ENCODE measurements at places on chromosomes 3 and 15. TPM values are rescaled to one million over a fixed set of nuclear protein-coding genes. Genes with fewer than 3 reads are reported as not detected.

DNA sequence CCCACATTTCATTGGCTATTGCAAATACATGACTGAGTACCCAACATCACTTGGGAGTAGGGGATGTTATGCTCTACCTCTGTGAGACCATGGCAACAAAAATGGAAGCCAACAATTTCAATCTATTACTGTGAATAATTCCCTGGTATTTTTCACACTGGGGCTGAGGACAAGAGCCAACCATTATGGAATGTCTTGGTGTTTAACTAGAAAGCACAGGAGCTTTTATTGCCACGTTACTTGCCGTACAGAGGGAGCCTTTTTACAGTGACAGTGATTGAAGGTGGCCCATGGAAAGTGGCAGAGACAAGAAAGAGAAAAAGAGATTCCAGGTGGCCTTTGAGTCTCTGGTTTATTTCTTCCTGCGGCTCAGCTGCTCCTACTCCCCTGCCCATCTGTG lies 105.7 kb upstream of the TBC1D5 start:
- H3K4me3 ChIP-seq, result no peak overlapping the region
- no peaks in the 10 kb centered on the region for H3K27me3 ChIP-seq
- no peak for DNase-seq
- H3K36me3 ChIP-seq, result no peaks in the 10 kb centered on the region
- H3K27ac ChIP-seq, result no peak overlapping the region
- no peaks in the 10 kb centered on the region for H3K4me1 ChIP-seq

DNA sequence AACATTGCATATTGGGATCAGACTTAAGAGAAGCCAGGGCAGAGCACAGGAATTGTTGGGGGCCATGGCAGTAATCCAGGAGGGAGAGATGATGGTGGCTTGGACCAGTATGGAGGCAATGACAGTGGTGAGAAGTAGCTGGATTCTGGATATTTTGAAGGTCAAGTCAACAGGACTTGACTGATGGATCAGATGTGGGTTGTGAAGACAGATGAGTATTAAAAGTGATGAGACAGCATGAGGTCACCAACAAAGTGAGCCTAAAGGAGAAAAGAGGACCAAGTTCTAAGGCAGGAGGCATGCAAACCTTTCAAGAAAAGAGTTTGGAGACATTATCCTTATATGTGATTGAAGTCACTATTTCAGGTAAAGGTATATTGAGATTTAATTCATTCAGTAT lies 56.6 kb upstream of the TIPARP start:
- no peaks in the 10 kb centered on the region for H3K4me1 ChIP-seq
- H3K27ac ChIP-seq, result no peak overlapping the region
- H3K36me3 ChIP-seq, result no peaks in the 10 kb centered on the region
- no peak for DNase-seq

- H3K36me3 ChIP-seq, result no peaks in the 10 kb centered on the region
- no peaks in the 10 kb centered on the region for H3K4me1 ChIP-seq
- no peaks in the 10 kb centered on the region for H3K27me3 ChIP-seq
- H3K4me3 ChIP-seq, result no peak overlapping the region
Measured at GRCh38 chr3:30189900-30190299, 416.5 kb upstream of the TGFBR2 start.

The CA12 gene
- 0.08 TPM for total RNA-seq

GRCh38 chr15:42798802-42799201 lies 61.9 kb upstream of the CDAN1 start:
- H3K27ac ChIP-seq, result no peak overlapping the region
- peaks cover 3% of the 10 kb centered on the region for H3K36me3 ChIP-seq
- H3K4me1 ChIP-seq, result no peaks in the 10 kb centered on the region
- H3K4me3 ChIP-seq, result no peak overlapping the region
- DNase-seq, result no peak

The ANKRD34C gene
- not detected for total RNA-seq

The DUOX1 gene
- not detected for total RNA-seq

DNA sequence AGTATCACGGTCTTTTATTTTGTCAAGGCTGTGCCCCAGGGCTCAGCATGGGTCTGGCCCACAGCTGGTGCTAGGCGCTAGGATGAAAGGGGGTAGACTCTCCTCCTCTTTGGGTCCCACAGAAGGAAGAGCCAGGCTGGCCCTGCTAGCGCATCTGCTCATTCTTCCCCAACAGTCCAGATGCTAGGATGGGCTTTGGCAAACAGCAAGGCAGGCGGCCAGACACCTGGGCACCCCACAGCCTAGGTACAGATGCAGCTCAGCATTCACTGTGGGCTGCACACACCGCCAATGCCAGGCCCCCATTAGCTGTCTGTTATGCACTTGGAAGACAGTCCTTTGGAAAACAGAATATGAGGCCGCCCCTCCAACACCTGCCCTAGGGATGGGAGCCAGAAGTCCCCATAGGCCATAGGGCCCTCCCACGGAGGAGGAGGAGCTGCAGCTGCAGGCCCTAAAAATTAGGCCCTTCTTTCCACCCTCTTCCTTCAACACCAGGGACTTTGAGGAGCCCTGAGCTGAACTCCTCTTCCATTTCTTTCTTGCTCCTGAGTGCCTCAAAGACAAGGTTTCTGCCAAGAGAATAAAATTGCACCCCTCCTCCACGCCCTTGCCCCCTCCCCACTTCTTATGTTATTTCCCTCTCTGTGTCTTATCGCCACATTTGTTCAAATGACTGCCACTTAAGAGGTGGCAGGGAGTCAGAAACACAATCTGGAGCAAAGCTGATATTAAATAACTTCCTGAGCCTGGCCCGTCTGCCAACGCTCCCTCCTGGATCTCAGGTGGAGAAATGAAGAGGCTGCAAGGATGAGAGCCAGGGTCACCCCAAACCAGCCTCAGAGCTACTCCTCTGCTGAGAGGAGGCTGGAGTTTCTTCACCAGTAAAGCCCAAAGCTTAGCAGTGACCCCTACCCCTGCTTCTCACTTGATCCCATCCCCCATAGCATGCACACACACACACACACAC lies 13.7 kb downstream of the NTRK3 start:
- H3K4me1 ChIP-seq, result no peaks in the 10 kb centered on the region
- H3K36me3 ChIP-seq, result no peaks in the 10 kb centered on the region
- H3K4me3 ChIP-seq, result no peak overlapping the region
- H3K27me3 ChIP-seq, result no peaks in the 10 kb centered on the region

GRCh38 chr15:39511916-39512260 lies 69.0 kb upstream of the THBS1 start:
- no peaks in the 10 kb centered on the region for H3K27me3 ChIP-seq
- H3K36me3 ChIP-seq, result no peaks in the 10 kb centered on the region
- H3K4me1 ChIP-seq, result no peaks in the 10 kb centered on the region
- DNase-seq, result no peak
- H3K27ac ChIP-seq, result no peak overlapping the region

The IQCH gene
- total RNA-seq, result 1.6 TPM

- H3K27me3 ChIP-seq, result no peaks in the 10 kb centered on the region
- H3K27ac ChIP-seq, result no peak overlapping the region
- no peak for DNase-seq
- no peak overlapping the region for H3K4me3 ChIP-seq
- H3K36me3 ChIP-seq, result peaks cover 72% of the 10 kb centered on the region
Measured at GRCh38 chr3:42639192-42639591, 14.3 kb upstream of the ZBTB47 start.

The STAC gene
- 0.56 TPM for total RNA-seq

GRCh38 chr15:79004336-79004735 lies 59.5 kb upstream of the CTSH start:
- H3K27ac ChIP-seq, result no peak overlapping the region
- H3K27me3 ChIP-seq, result no peaks in the 10 kb centered on the region
- H3K4me1 ChIP-seq, result no peaks in the 10 kb centered on the region
- DNase-seq, result no peak
- no peak overlapping the region for H3K4me3 ChIP-seq

DNA sequence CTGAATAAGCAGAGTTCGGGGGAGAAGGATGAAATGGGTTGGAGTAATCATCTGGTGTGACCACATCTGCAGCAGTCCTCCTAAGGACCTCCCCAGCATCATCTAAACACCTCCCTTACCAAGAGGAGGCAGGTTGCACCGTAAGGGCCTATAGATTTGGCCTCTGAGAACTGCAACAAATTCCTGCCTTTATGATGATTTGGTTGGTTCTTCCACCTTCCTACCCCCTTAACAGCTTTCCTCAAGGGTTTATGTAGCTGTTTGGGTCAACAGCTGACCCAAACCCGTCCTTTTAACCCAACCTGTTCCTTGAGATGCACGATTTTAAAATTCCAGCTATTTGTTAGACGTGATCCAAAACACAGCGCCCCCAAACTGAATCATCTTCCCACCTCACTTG lies 58.2 kb downstream of the AAGAB start:
- H3K4me1 ChIP-seq, result no peaks in the 10 kb centered on the region
- no peak overlapping the region for H3K27ac ChIP-seq
- no peaks in the 10 kb centered on the region for H3K27me3 ChIP-seq
